Posterior vena cava (tissue), 2 donors: ENCODE measurements at places on chromosomes 1 and 21. TPM values are rescaled to one million over a fixed set of nuclear protein-coding genes. Genes with fewer than 3 reads are reported as not detected.

The RXFP4 gene
- total RNA-seq = not detected

The TSPEAR gene
- total RNA-seq = 0.48 TPM

The VWA5B1 gene
- not detected for total RNA-seq

The THEM5 gene
- total RNA-seq = not detected

The LAMC2 gene
- total RNA-seq = 2.9 TPM

The PDZK1IP1 gene
- 1.0 TPM for total RNA-seq

The DMRTA2 gene
- not detected for total RNA-seq

The SMYD3 gene
- total RNA-seq = 18.2 TPM

The SPRR3 gene
- not detected for total RNA-seq

The UCK2 gene
- total RNA-seq = 14.7 TPM

The S100A12 gene
- 12.6 TPM for total RNA-seq

The OR2M3 gene
- not detected for total RNA-seq

The PRKAB2 gene
- total RNA-seq = 26.1 TPM

The RBP7 gene
- total RNA-seq = 32.9 TPM

The KPRP gene
- total RNA-seq = not detected

The DDAH1 gene
- total RNA-seq = 31.8 TPM

The RGS7 gene
- total RNA-seq = not detected

The FMN2 gene
- 2.1 TPM for total RNA-seq

The ANGPTL1 gene
- total RNA-seq = 63.8 TPM

The KIAA0040 gene
- 9.3 TPM for total RNA-seq

The S100A16 gene
- 67.0 TPM for total RNA-seq

The KRTAP19-3 gene
- total RNA-seq = not detected

The COL8A2 gene
- 33.2 TPM for total RNA-seq

The LCE3E gene
- not detected for total RNA-seq

The FCRL1 gene
- total RNA-seq = 1.7 TPM

The CAPN2 gene
- total RNA-seq = 234 TPM

The FCER1A gene
- 0.93 TPM for total RNA-seq

The FBXO2 gene
- total RNA-seq = 3.0 TPM

The SYT14 gene
- not detected for total RNA-seq

The AMY1A gene
- not detected for total RNA-seq

The NPHS2 gene
- not detected for total RNA-seq

The LMX1A gene
- total RNA-seq = 0.79 TPM

The HMCN1 gene
- total RNA-seq = 17.3 TPM

The PRAMEF13 gene
- not detected for total RNA-seq

The DTL gene
- total RNA-seq = 1.2 TPM

The NDC1 gene
- 6.0 TPM for total RNA-seq

The WDR64 gene
- total RNA-seq = not detected

The ETNK2 gene
- total RNA-seq = 7.4 TPM

The SYPL2 gene
- total RNA-seq = 9.0 TPM

The FMOD gene
- total RNA-seq = 216 TPM

The ADAM30 gene
- not detected for total RNA-seq

The LIPI gene
- total RNA-seq = not detected

The SLC44A5 gene
- total RNA-seq = 0.52 TPM

The TRIM17 gene
- 0.38 TPM for total RNA-seq

The TCEANC2 gene
- total RNA-seq = 4.4 TPM

The SSX2IP gene
- total RNA-seq = 8.6 TPM

The TNFAIP8L2 gene
- total RNA-seq = 4.2 TPM

The TRIM67 gene
- total RNA-seq = not detected

The TRABD2B gene
- total RNA-seq = 16.4 TPM

The HAO2 gene
- total RNA-seq = not detected

The HENMT1 gene
- 3.0 TPM for total RNA-seq

The ZNF670 gene
- 3.3 TPM for total RNA-seq

The DIO1 gene
- total RNA-seq = not detected

The KRTAP19-1 gene
- not detected for total RNA-seq

The OR2T8 gene
- total RNA-seq = not detected

The ILDR2 gene
- 0.14 TPM for total RNA-seq

The RBBP5 gene
- 8.3 TPM for total RNA-seq

The ACBD3 gene
- 44.0 TPM for total RNA-seq
